ENCODE measurements at places on chromosomes 2 and 18.

GRCh38 chr2:154623819-154624218 is 74.7 kb upstream of the KCNJ3 start:
- DNase-seq = peak; percentile 70

DNA sequence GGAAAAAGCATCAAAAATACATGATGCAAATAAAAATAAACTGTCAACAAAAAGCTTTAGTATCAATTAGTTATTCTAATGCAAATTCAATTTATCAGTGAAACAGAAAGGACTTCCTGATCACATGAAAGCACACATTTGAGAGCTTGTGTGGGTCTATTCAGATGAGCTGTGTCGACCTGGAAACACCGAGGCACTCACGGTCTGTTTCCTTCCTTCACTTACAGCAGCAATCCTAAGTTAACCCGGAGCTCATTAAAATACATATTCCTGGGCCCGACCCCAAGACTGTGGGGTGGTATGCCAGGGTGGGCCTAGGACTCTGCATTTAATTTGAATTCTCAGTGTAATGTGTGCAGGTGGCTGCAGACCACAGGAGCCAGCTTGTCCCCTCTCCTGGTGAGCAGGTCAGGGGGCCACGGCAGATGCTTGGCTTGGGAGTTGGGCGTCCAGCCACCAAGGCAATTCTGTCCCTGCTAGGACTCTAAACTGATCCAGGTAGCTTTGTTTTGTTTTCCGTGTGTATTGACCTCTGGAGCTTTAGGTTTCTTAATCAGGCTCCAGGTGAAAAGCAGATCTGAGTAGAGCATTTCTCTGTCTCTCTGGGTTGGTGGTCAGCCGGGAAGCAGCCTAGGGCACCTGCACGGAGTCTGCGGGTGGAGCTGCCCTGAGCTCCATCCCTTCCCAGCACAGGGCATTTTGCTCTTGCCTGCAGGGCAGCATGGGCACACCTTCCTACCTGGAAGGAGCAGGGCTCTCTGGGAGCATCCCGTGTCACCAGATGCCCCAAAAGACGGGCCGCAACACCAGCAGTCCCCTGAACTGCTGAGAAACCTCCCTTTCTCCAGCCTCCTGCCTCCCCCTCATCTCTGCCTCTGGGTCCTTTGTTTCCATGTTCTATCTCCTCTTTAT is 9.0 kb downstream of the MBP start:
- no peak for DNase-seq

- peak; percentile 45 for DNase-seq
Observed at GRCh38 chr2:180662941-180663471, 317.4 kb upstream of the UBE2E3 start.

- peak; percentile 89 for DNase-seq
Observed at GRCh38 chr2:180675170-180675569, 305.2 kb upstream of the UBE2E3 start.

DNA sequence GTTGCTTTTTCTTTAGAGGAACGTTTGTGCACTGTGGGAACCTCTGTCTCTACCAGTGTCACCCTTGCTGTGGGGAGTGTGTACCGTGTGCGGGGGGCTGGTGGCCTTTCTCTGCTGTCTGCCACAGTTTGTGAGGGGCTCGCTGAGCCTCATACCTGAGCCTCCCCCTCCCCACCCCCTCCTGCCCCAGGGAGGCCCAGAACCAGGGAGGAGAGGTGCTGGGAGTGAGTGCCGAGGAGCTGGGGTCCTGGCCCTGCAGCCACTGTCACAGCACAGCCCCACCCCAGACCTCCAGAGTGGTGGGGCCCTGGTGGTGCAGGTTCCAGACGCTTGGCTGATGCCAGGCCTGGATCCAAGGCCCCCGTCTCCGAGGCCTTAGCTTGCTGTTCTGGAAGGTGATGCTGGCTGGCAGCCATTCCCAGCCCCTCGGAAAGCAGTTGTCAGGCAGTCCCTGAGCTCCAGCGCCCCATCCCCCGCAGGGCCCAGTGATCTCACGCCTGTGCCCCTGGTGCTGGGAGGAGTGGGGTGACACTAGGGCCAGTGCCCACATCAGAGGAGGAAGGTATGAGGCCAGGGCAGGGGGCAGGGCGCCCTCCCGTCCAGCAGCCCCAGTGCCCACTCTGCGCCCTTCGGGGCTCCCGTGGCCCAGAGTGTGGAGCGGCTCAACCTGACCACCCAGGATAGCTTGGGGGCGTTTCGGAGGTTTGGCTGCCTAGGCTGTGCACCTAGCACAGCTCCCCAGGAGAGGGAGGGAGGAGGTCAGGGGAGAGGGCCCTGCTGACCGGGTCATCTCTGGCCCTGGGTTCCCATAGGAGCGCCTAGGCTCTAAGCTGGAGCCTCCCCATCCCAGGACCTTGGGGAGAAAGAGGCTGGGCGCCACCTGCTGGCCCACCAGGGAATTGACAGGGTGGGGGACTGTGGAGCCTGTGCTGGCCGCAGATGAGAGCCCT is 53.0 kb upstream of the ALPP start:
- peak; percentile 21 for DNase-seq

GRCh38 chr2:197184959-197185586 is 125.5 kb downstream of the ANKRD44 start:
- DNase-seq = no peak

GRCh38 chr2:168986398-168986943 is 44.7 kb downstream of the ABCB11 start:
- no peak for DNase-seq

- DNase-seq = no peak
Observed at GRCh38 chr2:119464981-119465380, 33.3 kb downstream of the TMEM37 start.

GRCh38 chr2:166184789-166185188 is 57.0 kb upstream of the SCN1A start:
- DNase-seq = peak; percentile 75

All from NCI-H69 (cell line).